ENCODE measurements at places on chromosomes 7 and 10.

- no peak for DNase-seq
These were observed 56.6 kb downstream of the CSGALNACT2 start for GRCh38 chr10:43194859-43195258.

DNA sequence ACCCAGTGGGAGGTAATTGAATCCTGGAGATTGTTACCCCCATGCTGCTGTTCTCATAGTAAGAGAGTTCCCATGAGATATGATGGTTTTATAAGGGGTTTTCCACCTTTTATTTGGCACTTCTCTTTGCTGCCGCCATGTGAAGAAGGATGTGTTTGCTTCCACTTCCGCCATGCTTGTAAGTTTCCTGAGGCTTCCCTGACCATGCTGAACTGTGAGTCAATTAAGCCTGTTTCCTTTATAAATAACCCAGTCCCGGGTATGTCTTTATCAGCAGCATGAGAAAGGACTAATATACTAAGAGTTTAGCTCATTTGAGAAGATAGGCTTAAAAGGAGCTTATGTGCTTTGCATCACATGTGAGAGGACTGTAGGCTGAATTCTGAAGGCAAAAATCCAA lies 29.3 kb downstream of the TMEM248 start:
- DNase-seq: no peak

DNA sequence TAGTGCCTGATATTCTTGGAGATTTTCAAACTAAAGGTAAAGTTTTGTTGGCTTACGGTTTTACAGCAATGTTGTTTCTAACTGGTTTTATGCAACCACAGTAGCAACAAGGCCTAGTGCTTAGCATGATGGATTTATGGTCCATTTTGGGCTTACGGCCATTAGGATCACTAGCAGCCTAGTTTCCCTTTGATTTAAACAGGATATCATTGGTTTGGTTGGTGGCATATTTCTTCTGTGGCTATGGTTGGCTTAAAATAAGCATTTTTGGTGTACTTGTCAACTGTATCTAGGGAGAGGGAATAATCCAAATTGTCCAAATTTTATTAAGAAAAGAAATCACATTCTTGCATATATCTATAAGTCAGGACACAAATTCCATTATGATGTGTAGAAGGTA lies 194.0 kb downstream of the HDAC9 start:
- peak; percentile 4 for DNase-seq

DNA sequence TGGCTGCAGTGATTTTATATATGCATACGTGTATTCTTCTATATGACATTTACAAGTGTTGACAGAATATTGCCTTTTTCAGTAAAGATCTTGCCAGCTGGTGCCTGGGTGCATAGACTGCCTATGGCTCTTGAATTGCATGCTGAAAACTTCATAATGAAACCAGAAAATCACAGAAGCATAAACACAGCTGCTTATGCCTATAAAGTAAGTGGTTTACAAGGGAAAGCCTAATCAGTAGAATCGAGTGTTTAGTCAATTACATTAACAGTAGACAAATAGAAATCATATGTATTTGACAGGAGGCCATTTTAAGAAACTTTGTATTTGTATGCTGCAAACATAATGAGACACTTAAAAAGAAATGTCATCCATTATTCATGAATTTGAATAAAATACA lies 82.5 kb downstream of the TMEM168 start:
- no peak for DNase-seq

GRCh38 chr10:51643734-51644133 lies 55.7 kb downstream of the CSTF2T start:
- DNase-seq: no peak

DNA sequence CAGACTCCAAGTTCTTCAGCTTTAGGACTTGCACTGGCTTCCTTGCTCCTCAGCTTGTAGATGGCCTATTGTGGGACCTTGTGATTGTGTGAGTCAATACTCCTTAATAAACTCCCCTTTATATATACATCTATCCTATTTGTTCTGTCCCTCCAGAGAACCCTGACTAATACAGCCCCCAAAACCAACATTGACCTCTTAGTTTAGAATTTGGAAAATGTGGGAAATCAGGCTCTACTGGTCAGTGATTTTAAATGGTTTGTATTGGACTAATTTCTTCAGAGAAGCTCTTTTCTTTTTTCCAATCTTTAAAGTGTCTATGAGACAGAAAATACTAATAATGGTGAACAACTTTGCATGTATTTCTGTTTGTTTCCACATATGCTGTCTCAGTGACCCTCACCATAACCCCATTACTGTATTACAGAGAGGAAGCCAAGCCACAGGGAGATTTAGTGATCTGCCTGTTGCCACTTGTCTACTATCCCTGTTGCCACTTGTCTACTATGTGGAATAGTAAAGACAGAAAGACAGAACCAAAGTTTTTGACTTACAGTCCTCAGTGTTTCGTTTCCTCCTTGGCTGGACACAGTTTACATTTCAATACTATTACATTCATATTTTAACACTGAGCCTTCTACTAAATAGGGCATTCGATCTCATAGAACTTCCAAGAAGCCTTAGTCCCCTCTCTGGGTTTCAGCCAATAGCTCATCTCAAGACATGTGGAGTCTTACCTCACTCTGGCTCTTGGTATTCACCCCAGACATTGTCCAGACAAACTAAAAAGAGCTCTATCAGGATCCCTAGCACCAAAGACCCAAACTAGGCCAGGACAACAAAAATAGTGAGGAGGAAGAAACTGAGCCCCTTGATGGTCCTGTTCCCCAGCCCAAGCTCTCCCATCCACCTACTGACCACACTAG lies 121.0 kb downstream of the AKR1D1 start:
- no peak for DNase-seq

GRCh38 chr7:22338877-22339276 lies 18.1 kb downstream of the RAPGEF5 start:
- no peak for DNase-seq

GRCh38 chr7:51349820-51350545 lies 33.4 kb upstream of the COBL start:
- DNase-seq: peak; percentile 13

DNA sequence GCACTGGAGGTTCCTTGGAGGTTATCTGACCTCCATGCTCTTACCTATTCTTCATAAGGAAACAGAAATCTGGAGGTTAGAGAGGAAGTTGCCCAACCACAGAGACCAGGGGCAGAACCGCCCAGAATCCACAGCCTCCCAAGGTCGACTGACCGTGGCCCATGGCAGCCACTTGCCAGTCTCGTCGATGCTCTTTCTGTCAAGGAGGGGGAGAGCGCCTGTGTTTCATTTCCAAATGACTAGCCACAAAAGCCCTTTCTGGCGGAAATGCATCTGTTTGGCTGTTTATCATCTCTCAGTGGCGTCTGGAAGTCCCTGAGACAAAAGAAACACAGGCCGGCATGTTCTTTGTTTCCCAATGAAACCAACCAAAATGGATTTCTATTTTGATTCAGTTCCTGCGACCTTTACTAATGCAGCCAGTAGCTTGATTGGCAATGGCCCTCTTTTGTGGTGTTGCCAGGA lies 2.9 kb downstream of the RAMP3 start:
- no peak for DNase-seq

- no peak for DNase-seq
These were observed 5.6 kb upstream of the OGDHL start for GRCh38 chr10:49767752-49768151.

DNA sequence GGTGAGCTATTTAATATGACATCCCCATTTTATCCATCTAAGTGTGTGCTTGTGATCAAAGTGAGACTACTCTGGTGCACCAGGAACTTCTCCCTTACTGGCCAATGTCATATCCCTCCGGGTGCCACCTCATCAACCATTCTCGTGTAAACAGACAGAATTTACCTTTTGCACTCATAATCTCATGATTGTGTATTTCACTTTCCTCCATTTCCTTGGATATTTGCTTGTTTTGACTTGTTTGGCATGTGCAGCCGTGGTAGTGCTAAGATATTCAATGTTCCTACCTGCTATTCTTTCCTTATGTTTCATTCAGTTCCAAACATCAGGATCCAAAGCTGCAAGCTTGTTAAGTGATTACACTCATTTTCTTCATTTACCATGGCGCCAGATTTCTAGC lies 280.5 kb upstream of the SP8 start:
- DNase-seq: no peak

DNA sequence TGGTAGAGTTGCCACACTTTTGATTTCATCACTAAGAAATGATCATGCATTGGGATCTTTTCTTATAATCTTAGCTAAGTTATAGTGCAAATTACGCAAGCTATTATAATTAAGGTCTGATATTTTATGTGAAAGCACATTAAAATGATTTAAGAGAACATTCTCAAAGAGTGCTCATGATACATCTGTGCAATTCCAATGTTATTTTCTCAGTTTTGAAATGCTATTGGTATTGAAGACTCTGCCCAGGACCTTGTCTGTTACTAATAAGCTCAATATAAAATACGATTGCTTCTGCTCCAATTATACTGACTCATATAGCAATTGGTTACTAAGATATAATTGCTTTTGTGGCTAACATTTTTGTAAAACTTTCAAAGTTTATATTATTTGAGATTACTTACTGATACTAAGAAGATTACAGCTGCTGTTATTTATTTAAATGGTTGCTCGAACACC lies 180.9 kb downstream of the ADAM12 start:
- no peak for DNase-seq

- no peak for DNase-seq
These were observed 6.0 kb downstream of the BRI3 start for GRCh38 chr7:98287486-98287959.

DNA sequence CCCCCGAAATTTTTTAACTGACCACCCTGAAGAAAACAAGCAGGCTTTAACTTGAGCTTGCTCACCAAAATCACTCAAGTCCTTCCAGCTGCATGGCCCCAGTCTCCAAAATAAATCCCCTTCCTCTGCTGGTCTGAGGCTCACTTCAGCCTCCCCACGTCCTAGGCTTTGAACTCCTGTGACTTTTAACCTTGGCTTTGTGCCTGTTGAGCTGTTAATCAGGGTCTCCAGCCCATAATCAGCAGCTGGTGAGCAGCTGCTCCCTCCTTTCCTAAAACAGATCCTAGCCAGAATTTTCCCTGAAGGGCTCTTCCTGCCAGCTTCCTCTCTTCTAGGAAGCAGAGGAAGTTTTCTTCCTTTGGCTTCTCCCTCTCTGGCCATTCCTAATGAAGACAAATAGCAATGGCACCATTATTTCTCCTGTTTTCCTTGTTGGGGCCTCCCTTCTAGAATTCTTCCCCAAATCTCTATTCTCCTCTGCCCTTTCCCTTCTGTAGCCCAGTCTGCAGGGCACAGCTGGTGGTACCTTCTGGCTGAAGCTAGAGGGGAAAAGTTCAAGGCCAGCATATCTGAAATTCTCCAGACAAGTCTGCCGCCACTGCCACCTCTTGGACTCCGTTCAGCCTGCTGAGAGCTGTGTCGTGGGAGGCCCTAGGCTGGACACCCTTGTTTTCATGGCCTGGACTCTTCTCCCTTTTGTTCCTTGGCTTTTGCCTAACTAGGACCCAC lies 152.1 kb downstream of the NOC3L start:
- peak; percentile 22 for DNase-seq

GRCh38 chr10:44675387-44675874 lies 235.7 kb upstream of the TMEM72 start:
- no peak for DNase-seq

GRCh38 chr10:101489355-101489754 lies 98.7 kb downstream of the POLL start:
- no peak for DNase-seq

DNA sequence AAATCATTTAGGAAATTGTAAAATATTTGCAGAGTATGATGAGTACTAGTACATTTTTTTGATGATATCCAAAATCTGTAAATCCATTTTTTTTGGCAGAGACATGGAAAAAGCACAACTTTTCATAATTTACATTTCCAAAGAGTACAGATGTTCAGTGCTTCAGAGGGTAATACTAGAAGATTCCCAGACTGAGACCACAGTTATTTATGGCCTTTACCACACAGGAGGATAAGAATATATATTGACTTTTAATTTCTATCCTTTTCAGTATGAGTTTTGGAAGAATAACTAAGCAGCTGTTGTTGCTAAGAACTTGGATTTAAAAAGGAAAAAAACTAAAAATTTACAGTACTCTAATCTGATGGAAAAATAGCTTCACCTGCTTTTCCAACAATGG lies 61.9 kb downstream of the HGF start:
- DNase-seq: no peak

DNA sequence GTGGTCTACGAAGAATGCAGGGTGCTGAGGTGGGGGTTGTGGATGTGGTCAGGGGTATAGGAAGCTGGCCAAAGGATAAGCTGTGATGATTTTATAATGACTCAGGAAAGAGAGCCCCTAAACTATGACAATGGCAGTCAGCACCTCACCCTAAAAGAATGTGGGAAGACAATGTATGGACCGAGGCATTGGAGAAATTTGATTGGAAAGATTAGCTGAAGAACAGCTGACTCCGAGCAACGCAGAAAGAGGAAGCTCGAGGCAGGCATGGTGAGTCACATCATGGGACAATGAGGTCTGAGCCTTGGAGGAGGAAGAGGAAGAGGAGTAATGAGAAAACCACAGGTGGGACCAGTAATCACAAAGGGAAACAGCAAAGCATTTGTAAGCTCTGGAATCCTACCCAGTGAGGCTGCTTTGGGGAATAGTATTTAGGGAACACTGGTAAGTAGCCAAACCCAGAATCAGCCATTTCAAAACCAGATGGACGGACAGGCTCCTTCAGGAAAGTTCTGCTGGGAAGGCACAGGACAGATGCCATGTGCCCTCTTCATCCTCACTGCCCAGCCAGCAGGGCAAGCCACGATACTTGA lies 295.4 kb downstream of the PRPF18 start:
- peak; percentile 93 for DNase-seq

Data from astrocyte of the hippocampus (primary cell).